NCI-H2081 treated with DMSO at 0.1 percent for 48 hours (cell line): ENCODE measurements at places on chromosomes 5 and 9.

GRCh38 chr5:38835887-38836286 lies 9.9 kb upstream of the OSMR start:
- no peak for DNase-seq

DNA sequence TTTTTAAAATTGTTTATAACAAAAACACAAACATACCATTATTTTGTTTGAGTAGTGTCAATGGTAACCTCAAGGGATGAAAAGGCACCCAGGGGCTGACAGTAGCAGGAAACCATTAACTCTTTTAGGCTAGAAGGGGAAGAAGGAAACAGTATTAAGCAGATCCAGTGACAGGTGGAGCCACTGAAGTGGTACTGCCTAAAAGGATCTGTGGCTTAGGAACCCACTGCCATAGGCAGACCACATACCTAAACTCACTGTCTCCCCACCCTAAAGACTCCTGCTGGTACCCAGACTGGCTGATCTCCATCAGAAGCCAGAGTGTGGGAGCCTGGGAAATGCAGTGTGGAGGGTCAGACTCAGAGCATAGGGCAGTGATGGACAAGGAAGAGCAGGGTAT lies 13.5 kb downstream of the RLN1 start:
- DNase-seq, result no peak

GRCh38 chr5:151630088-151630487 lies 39.0 kb upstream of the FAT2 start:
- DNase-seq, result no peak

DNA sequence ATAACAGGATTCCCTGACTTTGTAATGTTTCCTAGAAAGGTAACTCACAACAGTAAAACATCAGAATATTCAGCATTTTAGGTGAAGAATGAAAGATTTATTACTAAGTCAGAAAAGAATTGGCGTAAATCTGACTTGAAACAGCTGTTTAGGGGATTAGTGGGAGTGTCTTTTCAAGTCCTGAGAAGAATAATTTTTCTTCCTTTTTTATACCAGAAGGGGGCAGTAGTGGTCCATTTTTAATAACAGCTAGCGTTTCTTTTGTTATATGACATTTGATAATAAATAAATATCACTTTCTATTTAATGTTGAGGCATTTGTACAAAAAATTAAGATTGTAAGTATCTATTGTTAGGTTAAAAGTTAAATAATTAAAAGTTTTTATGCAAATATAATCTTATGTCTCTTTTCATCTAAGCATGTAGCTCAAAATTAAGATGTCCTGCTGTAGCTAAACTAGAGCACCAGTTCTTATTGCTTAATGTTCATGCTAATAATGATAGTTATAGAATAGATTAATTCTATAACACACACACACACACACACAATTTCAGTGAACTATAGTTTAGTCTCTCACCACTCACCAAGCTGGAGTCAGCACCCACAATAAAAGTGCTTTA lies 258.7 kb upstream of the ARRDC3 start:
- DNase-seq, result no peak

DNA sequence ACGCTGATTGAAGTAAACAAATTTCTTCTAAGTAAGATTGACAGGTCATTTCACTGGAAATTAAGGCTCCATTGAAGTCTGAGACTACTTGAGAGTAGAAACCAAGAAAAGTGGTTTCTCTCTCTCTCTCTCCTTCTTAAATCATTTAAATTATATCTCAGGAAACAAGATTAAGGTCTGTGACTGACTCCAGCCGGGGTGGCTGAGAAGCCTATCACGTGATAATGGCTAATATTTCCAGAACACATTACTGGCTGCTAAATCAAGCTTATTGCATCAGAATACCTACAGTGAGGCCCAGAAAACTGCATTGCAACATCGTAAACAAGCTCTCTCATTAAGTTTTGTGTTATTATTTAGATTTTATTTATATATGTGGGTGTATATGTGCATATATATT lies 88.4 kb downstream of the PTCD2 start:
- no peak for DNase-seq

DNA sequence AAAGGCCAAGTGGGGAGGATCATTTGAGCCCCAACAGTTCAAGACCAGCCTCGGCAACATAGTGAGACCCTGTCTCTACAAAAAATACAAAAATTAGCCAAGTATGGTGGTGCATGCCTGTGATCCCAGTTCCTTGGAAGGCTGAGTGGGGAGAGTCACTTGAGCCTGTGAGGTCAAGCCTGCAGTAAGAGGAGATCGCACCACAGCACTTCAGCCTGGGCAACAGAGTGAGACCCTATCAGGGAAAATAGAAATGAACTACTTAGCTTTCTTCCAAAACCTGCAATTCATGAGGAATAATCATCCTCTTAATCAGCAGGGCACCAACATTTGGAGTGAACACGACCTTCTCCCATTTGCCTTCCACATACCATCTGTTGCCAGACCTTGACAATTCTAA lies 96.1 kb downstream of the OR2K2 start:
- no peak for DNase-seq

DNA sequence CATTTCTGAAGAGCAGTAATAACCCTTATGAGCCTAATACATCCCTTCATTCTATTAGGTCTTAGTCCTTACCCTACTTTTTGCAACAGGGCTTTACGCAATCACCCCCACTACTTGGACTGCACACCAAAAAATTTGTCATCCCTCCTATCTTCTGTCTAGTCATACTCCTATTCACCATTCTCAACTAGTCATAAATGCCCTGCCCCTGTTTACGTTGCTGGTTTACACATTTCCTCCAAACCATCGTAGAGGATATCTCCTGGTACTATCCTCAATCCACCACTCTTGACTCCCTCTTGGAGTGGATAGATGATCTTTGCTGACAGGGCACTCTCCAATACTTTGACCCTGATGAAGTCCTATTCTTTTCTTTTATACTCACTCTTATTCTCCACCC lies 98.2 kb upstream of the CCNG1 start:
- DNase-seq, result no peak

DNA sequence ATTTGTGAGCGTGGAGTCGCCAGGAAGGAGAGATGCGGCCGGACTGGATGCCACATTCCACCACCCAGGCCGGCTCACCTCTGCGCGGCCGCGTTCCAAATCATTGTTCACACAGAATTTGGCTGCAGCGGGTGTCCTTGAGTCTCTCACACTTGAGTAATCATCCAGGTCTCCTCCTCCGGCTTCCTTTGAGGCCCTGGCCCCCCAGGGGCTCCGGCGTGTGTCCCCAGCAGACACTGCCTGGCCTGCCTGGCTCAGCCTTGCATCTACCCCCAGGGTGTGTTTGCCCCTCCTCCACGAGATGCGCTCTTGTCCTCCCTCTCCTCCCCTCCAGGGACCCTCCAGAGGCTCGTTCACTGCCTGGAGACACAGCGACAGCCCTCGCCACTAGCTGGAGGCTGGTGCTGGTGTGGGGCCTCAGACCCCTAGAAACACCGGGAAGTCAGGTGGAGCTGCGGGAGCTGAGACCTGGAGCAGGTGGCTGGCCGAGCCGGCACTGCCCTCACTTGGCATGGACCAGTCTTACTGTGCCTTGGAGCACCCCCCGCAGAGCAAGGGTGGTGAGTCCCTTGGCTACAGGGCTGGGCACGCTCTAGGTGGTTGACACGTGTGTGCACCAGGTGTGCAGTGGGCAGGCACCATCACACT lies 7.0 kb upstream of the SLC9A3 start:
- no peak for DNase-seq

DNA sequence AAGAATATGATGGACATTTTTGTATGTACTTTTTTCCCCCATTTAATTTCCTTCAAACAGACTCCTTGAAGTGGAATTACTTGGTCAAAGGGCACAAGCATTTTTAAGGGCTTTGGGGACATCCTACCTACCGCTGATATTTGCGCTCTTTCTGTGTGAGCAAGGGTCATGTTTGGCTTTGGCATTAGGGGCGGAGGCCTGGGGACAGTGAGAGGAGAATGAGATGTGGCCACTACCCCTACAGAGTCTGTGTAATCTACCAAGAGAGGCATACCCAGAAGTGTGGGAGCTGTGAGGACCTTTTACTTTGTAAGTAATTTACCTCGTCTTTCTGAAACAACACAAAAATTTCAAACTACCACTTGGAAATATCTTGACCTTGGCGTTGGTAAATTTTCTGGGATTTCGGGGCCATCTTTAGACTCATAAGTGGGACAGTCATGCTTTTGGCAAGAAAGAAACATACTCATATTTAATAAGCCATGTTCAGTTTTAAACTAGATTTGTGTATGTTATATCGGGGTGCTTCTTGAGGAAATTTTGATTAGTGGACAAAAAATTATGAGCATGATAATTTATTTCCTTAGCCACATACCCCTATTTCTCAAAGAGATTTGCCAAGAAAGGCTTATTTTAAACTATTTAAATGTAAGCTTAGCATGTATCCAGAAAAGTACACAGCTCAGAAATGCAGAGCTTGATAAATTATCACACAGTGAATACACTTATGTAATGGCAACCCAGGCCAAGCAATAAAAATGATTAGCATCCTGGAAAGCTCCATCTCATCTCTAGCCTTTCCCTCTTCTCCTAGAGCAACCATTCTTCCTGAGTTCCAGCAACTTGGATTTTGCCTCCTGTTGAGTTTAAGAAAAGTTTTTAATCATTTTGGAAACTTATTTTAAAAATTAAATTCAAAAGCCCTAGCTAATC lies 63.6 kb downstream of the ARHGAP26 start:
- DNase-seq, result no peak

GRCh38 chr5:131810510-131811249 lies 13.9 kb upstream of the FNIP1 start:
- no peak for DNase-seq

DNA sequence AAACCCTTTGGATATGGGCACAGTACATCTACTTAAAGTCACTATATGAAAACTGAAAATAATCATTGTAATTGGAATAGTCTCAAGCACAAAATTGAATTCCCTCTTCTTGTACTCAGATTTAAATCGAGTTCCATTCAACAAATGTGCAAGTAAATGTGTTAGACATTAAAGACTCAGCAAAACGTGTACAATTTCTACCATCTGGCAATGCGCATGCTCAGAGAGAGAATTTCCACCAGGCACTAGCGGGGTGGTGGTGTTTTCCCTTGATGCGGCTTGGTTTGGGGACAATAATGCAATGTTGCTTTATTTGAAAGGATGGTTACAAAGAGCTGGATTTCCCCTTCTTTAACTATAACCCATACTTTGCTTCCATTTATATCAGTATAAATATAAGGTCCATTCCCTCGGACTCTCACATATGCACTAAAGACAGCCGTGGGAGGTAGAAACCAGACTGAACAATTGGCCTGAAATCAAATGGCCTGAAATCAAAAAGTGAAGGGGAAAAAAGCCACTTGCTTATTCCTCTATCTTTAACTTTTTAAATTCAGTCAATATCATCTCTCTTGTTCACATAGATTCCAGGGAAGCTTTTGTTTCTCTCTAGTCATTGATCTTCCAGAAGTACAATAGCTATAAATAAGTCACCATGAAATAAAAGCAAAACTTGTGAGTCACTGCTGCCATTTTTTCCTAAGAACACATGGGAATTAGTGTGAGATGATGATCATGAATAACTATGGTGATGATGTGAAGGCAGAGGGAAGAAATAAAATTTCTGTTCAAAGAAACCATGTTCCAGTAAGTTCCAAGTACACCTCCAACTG lies 59.2 kb downstream of the ADAMTS12 start:
- DNase-seq, result no peak

- DNase-seq, result no peak
Measured at GRCh38 chr5:132473019-132473531, 17.5 kb downstream of the IRF1 start.

DNA sequence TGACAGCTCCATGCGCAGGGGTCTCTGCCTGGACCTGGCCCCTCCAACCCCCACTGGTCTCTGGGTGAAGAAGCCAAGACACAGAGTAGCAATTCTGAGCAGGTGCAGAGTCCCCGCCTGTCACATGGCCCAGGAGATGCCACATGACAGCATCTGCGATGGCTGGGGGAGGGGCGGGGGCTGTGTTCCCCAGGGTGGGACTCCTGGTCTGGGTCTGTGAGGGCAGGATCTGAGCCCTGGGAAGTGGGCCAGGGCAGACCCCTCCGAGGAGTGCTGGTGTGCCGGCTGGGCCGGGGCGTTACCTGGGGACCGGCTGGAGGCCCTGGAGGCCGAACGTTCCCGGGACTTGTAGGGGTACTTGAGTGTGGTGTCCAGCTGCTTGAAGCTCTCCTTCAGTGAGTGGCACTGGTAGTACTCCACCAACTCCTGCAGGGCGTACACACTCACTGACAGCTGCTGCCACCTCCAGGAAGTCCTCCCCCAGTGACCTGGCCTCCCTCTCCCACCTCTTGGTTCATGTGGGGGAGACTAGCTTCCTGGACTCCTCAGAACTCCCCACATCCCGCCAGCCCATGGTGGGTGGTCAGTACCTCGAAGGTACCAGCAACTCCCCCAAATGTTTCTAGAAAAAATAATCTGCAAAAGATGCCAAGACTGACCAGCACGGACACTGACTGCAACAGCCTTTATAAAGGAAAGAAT lies 32.1 kb upstream of the SARDH start:
- no peak for DNase-seq
